T47D (cell line): ENCODE measurements at places on chromosomes 2 and 18.

- DNase-seq: no peak
Observed at GRCh38 chr2:113257516-113258264, 21.0 kb downstream of the PAX8 start.

GRCh38 chr18:924987-925386 is 20.3 kb downstream of the ADCYAP1 start:
- no peak for DNase-seq

DNA sequence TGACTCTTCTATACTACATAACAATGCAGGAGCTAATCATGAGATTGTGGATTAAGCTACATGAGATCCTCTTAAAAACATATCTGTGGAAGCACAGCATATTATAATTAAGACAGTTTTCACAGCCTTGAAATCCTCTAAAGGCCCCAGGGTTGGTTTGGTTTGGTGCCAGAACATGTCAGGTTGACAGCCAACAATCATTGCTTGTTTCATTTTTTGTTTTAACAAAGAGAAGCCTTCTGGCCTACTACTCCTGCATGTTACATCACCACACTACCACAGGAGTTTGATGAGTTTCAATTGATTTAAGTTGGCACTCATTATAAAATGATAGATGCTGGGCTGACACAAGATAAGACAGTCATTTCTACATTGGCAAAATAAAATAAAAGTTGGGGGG is 255.9 kb upstream of the ERBB4 start:
- DNase-seq: no peak

DNA sequence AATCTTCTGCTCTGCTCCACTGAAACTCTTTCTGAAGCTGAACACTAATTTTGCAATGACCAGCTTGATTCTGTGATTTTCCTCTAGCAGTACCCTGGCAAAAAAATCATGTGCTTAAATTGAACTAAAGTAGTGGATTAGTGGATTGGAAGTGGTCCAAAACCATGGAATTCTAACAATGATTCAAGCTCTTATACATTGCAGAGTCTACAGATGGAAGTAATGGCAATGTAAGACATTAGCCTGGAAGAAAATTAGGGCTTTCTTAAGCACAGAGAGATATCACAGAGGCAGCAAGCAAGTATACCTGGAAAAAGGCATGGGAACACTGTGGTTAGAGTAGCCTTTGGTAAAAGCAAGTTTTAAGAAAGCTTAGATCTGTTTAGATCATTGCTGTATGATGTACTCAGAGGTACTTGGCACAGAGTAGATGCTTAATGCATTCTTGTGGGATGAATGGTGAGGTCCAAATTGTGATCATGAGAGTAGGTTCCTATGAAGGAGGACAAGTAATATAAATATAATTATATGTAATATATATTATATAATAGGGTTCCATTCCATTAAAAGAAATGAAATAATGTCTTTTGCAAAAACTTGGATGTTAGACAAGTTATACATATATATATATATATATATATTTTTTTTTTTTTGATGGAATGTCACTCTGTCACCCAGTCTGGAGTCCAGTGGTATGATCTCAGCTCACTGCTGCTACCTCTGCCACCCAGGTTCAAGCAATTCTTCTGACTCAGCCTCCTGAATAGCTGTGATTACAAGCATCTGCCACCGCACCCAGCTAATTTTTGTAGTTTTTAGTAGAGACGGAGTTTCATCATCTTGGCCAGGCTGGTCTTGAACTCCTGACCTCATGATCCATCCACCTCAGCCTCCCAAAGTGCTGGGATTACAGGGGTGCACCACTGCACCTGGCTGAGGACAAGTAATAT is 172.2 kb upstream of the SCN7A start:
- no peak for DNase-seq

- DNase-seq: no peak
Observed at GRCh38 chr18:45149712-45150111, 465.6 kb upstream of the SLC14A2 start.

GRCh38 chr18:74996996-74997395 is 211.9 kb downstream of the PTGR3 start:
- DNase-seq: no peak

GRCh38 chr2:10770956-10771750 is 41.4 kb downstream of the PDIA6 start:
- no peak for DNase-seq

DNA sequence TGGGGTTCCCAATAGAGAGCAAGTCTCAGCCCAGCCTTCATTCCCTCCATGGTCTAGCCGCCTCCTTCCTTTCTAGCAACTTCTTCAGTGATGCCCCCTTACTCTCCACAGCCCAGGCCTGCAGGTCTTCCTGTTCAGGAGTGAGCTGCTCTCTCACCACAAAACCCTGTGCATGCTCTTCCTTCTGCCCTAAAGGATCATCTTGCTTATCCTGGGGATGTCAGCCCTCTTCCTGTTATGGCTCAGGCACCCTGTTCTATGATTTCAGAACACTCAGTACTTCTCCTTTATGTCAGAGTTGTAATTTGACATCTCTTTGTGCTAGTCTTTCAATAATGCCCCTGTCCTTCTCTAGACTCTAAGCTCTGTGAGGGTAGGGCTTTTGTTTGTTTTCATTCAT is 19.4 kb downstream of the TMEM178A start:
- no peak for DNase-seq

DNA sequence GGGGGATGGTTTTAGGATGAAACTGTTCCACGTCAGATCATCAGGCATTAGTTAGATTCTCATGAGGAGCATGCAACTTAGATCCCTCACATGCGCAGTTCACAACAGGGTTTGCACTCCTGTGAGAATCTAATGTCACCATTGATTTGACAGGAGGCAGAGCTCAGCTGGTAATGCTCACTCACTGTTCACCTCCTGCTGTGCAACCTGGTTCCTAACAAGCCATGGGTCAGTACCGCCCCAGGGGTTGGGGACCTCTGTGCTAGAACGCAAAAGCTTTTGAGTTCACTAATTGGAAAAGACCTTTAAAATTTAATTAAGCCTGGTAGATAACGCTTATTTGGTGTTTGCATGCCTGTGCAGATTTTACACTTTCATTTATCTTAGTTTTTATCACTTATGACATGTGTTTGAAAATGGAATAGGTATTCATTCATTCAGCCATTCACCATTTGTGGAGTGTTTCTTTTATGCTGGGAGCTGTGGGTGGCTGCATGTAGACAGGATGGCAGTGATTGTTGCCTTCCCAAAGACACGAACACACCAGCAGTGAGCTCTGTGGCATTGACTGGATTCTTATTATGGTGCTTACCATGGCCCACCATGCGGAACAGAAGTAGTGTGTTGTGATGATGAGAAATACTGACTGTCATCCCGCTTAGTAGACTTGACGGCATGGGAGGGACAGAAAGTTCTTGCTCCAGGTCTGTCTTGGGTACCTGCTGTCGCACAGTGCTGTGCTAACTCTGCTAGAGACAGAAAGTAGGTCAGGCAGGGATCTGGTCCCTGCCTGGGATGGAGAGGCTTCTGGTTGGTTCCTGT is 6.4 kb downstream of the RAB31 start:
- DNase-seq: no peak

DNA sequence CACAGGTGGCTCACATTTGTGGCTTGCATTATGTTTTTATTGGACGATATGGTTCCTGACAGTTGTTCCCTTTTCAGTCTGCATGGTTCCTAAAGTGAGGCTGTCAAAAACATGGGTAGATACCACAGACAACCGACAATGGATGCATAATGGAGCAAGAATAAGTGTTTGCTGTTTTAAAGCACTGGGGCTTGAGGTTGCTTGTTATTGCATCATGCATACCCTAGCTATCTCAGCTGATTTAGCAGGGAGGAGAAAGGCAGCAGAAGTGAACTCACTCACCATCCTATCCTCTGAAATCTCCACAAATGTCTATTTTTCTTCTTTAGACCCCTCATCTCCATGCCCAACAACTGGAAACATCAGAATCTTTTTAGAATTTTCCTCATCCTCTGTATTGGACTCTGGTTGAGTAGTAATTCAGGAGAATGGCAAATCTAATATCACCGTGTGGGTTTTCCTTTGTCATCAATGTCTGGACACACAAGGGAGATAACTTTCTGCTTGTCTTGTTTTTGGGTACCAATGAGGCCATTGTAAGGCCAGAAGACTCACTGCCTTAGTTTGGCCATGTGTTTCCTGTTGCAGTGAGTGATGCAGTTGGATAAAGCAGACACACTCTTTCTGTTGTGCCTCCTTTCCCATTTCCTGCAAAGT is 46.7 kb downstream of the FBXO48 start:
- DNase-seq: no peak

- no peak for DNase-seq
Observed at GRCh38 chr2:100813527-100813926, 6.4 kb upstream of the NPAS2 start.

DNA sequence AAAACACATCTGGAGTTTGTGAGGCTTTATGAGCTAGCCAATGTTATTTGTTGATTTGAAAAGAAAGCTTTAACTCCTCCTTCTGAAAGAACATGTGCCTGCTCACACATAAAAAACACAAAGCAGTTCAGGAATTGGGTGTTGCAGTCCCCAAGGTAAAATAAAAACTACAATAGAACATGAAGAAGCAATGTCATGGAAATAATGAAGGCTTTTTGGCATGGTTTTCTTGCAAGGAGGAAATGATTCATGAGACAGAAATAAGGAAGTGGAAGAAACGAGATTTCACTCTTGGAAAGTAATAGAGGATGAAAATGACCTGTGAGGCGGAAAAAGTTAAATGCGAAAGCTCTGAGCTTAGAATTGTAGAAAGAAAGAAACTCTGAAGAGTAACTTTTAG is 81.1 kb downstream of the TRIB2 start:
- DNase-seq: no peak

GRCh38 chr2:220887271-220887870 is 684.7 kb downstream of the EPHA4 start:
- DNase-seq: no peak

- DNase-seq: no peak
Observed at GRCh38 chr18:56823986-56824565, 172.9 kb downstream of the WDR7 start.

- no peak for DNase-seq
Observed at GRCh38 chr18:183769-184168, 25.4 kb downstream of the USP14 start.

GRCh38 chr2:65062843-65063825 is 6.9 kb downstream of the CEP68 start:
- no peak for DNase-seq

DNA sequence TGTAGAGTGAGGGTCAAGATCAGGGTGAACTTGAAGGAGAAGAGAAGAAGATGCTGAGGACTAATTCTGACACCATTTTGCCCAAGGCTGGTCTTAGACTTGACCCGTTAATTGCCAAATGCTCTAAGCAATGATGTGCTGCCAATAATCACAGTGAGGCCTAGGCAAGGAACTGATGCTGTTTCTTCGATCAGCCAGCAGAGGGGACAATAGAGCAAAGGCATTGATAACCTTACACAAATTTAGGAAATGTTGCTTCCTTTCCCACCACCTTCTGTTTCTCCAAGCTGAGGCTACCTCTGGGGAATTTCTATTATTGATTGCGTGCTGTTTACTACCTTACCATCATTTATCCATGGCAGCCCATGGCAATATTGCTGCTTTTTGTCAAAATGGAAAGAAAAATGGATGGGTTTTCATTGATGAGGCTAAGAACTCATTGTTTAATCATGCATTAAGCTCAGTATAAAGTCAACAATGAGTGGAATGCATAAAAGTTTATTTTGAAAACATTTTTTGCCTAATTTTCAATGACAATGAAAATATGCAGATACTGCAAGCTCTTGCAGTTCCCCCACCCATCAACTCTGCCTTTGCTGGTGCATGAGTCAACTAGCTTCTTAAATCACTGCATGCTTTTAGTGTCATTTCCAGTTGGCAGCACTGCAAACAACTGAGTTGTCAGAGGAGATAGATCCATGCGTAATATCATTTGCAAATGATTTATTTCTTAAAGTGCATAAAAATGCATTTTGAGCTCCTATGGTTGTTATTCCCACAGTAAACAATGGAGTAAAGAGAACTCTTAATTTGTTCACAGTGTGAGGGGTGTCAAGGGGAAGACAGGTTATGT is 116.4 kb upstream of the NYAP2 start:
- DNase-seq: no peak

DNA sequence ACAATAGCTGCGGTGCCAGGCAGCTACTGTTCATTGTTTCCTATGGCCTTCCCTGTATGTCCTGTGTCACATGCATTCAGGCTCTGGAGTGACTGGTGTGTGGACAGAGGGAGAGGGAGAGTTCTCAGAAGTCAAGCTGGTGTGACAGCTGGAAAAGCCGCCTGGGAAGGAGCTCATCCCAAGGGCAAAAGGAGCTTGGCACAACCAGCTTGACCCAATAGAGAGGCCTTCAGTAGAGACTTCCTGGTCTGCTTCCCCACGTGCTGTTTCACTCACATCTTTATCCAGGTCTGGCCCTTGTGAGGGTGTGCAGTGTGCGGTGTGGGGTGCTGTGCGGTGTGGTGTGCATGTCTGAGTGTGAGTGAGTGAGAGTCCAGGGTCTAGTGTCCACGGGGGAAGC is 11.1 kb upstream of the NT5DC4 start:
- no peak for DNase-seq

DNA sequence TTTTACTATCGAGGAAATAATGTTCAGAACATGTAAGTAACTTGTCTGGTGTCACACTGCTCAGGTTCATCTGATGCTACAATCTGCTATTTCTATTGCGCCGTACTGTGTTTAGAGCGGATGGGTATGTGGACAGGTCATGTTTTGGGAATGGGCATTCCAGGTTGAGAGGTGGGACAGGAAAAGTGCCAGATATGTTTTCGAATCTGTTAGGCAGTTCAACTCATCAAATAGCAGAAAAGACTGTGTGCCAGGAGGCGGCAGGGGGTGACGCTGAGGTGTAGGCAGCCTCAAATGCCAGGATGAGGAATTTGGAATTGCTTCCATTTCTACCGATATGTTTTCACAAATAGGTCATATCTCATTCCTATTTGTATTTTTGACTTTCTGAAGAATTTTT is 123.8 kb downstream of the HRH4 start:
- DNase-seq: no peak

DNA sequence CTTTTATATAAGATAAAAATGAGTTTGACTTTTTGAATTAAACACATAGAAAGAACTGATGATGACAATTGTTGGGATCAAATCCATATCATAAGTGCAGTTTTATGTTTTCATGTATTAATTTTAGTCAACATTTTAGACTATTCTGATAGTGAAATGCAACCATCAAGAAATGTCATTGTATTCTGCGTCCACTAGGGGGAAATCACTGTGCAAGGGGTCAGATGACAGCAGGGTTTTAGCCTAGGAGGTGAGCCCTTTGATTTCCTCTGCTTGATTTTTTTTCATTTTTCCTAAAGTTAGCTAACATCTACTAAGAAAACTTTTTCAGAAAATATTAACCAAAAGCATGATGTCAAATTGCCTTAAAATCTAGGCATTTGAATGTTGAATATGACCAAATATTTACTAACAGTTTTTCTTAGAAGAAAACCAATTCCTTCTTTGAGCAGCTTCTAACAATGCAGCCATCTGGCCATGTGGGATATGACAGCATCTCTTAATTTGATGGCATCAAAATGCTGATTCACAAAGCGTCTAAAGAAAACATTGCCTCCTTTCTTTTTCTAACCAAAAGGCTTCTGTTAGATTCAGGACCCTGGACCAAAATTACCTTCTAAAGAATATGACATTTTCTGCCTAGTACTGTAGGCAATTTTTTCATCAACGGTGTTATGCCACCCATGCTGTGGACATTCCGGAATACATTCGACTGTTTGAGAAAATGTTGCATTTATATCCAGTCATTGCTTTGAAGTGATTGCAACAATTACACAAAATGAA is 141.5 kb downstream of the SPHKAP start:
- DNase-seq: peak; percentile 39

- DNase-seq: no peak
Observed at GRCh38 chr2:215750763-215751162, 262.6 kb downstream of the MREG start.

GRCh38 chr2:47460766-47461165 is 57.8 kb downstream of the MSH2 start:
- DNase-seq: no peak
